Type B pancreatic cell (in vitro differentiated cells): ENCODE measurements at places on chromosomes 1 and 21. TPM values are rescaled to one million over a fixed set of nuclear protein-coding genes. Genes with fewer than 3 reads are reported as not detected.
A peak's percentile ranks its signal among the peaks of the same experiment; 100 is the strongest.

PLA2G2C gene
- not detected in 2 replicates for total RNA-seq

OR10J1 gene
- not detected in 2 replicates for total RNA-seq

DNA sequence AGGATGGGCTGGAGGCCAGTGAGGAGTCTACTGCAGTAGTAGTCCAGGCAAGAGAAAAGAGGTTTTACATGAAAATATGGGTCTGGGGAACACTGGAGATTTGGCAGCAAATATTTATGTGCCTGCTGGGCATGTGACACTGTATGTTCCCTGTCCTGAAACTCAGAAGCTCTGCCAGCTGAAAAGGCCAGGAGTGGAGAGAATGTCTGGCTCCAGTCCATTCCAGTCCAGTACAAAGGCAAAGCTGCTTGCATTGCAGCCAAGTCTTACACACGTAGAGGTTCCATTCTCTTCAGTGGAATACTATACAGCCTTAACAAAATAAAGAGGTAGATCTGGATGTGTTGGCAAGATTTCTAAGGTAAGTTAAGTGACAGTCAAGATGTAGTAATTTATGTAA, 7.5 kb upstream of the YBX1 start:
- no peak overlapping the region for H3K27ac ChIP-seq
- no peak for DNase-seq
- H3K4me1 ChIP-seq: peaks cover under 1% of the 10 kb centered on the region
- no peak overlapping the region for H3K4me3 ChIP-seq
- H3K36me3 ChIP-seq: no peaks in the 10 kb centered on the region
- no peaks in the 10 kb centered on the region for H3K27me3 ChIP-seq

DNA sequence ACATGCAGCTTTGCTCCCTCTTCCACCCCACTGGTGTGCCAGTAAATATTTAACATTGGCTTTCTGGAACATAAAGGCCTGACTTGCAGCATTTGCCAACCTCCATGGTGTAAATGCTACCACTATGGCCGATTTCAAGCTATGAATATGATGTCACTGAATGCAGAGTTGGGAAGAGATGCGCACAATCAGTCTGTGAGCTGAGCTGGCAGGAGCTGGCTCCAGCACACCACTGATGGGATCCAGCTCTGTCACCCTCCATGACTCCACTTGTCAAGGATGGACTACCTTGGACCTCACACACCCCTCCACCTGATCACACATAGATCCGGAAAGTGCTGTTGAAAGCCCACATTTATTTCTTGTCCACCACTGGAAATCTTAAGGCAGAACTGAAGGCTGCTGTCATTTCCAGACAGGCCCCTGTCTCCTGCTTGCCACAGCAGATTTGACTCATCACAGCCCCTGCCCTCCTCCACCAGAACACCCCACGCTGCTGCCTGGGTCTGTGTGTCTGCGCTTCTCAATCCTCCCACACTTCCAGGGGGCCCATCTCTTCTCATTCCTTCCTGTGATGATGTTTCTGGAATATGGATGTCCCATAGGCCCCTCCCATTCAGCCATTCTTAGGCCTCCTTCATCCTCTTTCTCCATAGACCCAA, 82.2 kb upstream of the BCAR3 start:
- no peak overlapping the region for H3K27ac ChIP-seq
- H3K27me3 ChIP-seq: no peaks in the 10 kb centered on the region
- no peak for DNase-seq
- no peak overlapping the region for H3K4me3 ChIP-seq

- no peak overlapping the region for H3K4me3 ChIP-seq
- peak overlapping the region; percentile 68 for H3K27ac ChIP-seq
- DNase-seq: no peak
- H3K27me3 ChIP-seq: peaks cover 7% of the 10 kb centered on the region
Observed at GRCh38 chr1:201295346-201295745, 12.0 kb downstream of the PKP1 start.

- no peaks in the 10 kb centered on the region for H3K27me3 ChIP-seq
- H3K27ac ChIP-seq: no peak overlapping the region
- H3K4me3 ChIP-seq: no peak overlapping the region
- peaks cover 32% of the 10 kb centered on the region for H3K36me3 ChIP-seq
- peaks cover 6% of the 10 kb centered on the region for H3K4me1 ChIP-seq
Observed at GRCh38 chr1:40751802-40752201, 31.8 kb upstream of the KCNQ4 start.

DNA sequence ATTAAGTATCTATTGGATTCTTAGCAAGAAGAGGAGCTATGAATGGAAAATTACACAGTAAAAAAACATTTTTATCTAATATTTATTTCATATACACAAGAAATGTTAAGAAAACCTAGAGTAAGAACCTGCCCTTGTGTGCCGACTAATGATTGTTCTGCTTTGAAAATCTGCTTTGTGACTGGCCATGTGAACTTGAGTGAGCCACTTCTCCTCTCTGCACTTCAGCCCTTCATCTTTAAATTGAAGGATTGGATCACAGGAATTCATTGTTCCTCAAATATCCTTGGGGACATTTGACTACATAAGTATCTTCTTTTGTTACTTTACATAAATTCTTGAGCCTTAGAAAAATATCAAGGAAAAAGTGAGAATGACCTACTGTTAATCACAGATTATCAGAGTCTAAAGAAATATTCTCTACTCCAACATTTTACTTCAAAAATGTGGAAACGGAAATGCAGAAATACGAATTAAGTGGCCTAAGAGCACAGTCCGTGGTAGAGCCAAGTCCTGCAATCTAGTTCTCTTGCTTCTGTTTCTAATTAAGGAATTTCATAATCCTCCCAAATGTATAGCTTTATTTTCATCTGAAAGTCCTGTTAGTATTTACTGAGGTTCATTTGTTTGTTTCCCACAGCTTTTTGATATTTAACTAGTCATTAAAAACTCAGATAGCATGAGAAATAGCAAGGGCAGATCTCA, 46.3 kb upstream of the SAMSN1 start:
- H3K4me3 ChIP-seq: no peak overlapping the region
- H3K27ac ChIP-seq: no peak overlapping the region
- DNase-seq: no peak
- no peaks in the 10 kb centered on the region for H3K4me1 ChIP-seq
- no peaks in the 10 kb centered on the region for H3K27me3 ChIP-seq
- peaks cover 4% of the 10 kb centered on the region for H3K36me3 ChIP-seq

DNA sequence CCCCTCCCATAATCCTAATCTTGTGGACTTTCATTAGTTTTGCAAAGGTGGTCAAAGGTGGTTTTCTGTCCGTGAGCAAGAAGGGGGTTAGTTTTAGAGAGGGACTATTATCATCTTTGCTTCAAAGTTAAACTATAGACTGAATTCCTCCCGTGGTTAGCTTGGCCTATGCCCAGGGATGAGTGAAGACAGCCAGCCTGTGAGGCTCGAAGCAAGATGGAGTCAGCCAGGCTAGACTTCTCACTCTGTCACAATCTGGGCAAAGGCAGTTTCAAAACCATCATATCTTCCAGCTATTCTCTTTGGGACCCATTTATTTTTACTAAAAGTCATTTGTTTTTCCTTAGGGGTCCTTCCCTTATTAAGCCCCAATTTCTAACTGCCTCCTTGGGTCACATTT, 12.9 kb upstream of the ENO1 start:
- peaks cover 9% of the 10 kb centered on the region for H3K4me1 ChIP-seq
- no peaks in the 10 kb centered on the region for H3K36me3 ChIP-seq
- DNase-seq: no peak
- H3K4me3 ChIP-seq: no peak overlapping the region

- H3K36me3 ChIP-seq: peaks cover 21% of the 10 kb centered on the region
- peaks cover 23% of the 10 kb centered on the region for H3K4me1 ChIP-seq
- no peak overlapping the region for H3K4me3 ChIP-seq
- H3K27me3 ChIP-seq: no peaks in the 10 kb centered on the region
- DNase-seq: no peak
- no peak overlapping the region for H3K27ac ChIP-seq
Observed at GRCh38 chr1:205744403-205744802, 5.6 kb downstream of the NUCKS1 start.
